T-helper 1 cell (primary cell): ENCODE measurements at places on chromosomes 3 and 15.

- DNase-seq, result no peak
Observed at GRCh38 chr3:105944276-105944675, 75.5 kb upstream of the CBLB start.

GRCh38 chr15:41813426-41813825 is 14.5 kb upstream of the JMJD7 start:
- DNase-seq, result no peak

- DNase-seq, result no peak
Observed at GRCh38 chr15:92822216-92823144, 77.6 kb upstream of the CHD2 start.

DNA sequence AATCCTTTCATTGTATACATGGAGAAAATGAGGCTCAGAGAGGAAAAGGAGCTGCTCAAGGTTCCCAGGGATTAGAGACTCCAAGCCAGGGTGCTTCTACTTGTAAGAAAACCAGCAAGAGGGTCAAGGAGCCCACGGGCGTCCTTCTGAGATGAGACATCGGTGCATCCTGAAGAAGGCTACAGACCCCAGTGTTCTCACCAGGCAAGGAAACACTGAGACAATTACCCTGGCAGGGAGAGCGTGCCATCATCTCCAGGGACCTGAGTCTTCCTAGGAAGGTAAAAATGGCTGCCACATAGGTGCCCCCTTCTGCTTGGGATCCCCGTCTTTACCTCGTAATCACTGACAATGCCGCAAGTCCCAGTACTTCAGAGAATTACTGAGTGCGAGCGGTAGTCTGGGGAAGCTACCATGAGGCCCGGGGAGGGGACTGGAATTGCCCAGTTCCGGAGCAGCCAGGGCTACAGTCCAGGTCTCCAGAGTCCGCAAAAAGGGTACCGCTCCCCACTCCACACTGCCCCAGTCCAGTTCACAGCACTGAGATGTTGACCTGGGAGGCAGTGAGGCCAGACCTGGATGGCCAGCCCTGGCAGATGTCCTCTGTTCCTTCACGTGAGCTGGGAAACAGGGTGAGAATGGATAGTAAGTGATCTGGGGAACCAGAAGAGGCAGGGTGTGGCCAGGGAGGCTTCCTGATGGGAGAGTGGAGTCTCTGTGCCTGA is 164.7 kb upstream of the SMAD3 start:
- no peak for DNase-seq

GRCh38 chr3:8658306-8659212 is 14.0 kb upstream of the SSUH2 start:
- DNase-seq, result no peak

DNA sequence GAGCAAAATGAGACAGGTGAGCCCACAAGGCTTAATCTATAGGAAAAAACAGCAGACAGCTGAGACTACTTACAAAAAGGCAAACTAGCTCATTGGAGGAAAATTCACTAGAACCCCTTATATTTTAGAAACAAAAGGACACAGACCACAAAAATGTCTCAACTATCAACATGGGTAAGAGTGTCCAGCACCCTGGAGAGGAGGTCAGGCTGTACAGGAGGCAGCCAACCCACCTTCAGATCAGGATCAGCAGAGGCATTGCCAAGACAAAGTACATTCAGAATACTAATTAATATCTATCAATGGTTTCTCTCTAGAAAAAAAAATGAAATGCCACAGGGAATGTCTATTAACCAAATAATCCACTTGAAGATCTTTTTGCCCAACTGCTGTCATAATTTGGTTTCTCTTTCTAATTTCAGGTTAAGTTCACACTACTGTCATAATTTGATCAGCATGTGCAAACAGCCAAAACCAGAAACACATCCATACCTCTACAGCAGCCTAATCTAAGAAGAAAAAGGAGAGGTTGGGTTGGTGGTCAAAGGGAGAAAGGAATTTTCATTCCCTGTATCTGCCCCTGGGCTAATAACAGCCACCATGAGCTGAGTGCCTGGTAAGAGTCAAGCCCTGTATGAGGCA is 26.0 kb upstream of the THBS1 start:
- DNase-seq, result no peak

GRCh38 chr15:42073418-42073817 is 20.9 kb downstream of the PLA2G4D start:
- DNase-seq, result no peak

DNA sequence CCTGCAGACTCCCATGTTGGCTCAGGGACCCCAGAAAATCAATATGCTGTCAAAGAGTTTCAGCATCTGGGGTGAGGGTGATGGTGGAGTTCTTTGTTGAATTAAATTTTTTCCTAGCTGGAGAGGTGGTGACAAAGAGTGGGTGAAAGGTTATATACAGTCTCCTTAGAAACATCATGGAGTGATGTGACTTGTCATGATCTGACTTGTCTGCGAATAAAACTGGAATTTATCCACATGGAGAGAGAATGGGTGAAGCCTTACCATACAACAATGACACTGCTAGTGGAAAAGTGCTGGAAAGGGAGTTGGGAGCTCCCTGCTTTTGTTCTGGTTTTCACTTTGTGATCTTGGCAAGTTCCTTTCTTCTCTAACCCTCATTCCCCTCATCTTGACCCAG is 75.0 kb downstream of the ARNT2 start:
- DNase-seq, result no peak

GRCh38 chr3:14689247-14689980 is 14.5 kb downstream of the C3orf20 start:
- DNase-seq, result no peak

DNA sequence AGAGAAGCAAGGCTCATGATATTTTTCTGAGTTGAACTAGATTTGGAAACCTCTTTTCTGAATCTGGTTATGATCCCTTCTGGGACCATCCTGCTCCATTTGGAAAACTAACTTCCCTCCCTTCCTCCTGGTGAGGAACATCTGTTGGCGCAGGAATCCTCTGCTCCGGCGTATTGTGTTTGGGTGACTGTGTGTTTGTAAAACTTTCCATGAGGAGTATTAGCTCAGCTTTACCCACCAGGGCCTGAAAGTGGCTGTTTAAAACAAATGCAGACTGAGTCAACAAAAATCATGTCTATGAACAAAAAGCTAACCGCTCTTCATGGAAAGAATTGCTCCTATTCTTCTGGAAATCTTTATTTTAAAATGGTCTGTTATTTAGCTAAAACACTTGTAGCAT is 17.7 kb downstream of the STARD9 start:
- no peak for DNase-seq

DNA sequence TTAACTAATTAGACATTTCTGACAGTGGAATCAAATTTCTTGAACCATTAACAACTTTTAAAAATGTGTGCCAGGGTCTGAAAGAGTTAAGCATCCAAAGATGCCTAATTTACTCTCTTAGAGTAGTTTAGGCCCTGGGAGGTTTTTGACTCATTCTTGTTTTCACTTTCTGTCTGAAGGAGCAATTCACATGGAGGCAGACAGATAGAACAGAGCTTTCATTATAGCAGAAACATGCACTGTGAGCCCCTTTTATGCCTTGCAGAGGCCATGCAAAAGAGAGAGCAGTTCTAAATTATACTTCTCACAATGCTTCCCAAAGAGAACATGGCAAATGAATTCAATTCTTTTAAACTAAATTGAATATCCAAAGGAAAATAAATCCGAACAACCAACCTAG is 554.8 kb downstream of the MFSD1 start:
- no peak for DNase-seq
